ENCODE measurements at places on chromosomes 11 and 22.

DNA sequence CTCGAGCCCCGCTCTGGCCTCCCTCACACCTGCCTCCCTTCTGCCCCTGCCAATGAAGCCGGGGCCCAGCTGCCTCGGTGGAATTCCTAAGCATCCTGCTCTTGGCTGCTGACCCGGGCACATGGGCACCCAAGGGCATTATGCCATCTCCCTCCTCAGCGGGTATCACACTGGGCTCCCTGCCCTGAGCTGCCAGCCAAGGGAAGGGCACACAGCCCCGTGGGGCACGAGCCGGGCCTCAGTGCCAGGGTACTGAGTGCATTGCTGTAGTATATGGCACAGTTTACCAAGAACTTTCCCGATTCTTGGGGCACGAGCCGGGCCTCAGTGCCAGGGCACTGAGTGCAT lies 43.8 kb upstream of the JAM3 start:
- DNase-seq: no peak

DNA sequence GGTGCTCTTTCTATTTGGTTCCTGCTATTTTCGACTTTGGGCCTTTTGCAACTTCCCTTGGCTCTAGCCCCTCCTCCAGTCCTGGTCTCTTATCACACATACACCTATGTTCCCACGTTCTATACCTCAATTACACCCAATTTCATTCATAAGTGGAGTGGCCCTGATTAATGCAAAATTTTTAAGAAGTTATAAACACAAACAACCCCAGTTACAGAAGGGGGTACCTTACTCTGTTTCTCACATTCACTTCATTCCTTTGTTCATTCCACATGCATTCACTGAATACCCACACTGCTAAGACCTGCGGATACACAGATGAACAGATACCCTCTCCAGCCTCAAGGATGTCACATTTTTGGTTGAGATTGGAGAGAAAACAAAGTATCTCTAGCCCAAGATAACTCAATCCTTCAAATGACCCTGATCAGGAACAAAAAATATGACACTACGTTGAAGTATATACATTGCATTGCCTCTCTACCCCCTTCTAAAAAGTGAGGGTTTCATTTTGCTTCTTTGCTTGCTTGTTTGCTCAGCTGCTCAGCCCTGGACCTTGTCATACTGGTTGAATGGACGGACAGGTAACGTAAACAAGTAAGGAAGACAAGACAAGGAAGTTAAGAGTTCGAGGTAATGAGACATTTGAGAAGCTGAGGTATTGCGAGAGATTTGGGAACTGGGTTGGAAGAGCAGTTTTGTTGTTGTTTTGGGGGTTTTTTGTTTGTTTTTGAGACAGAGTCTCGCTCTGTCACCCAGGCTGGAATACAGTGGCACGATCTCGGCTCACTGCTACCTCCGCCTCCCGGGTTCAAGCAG lies 3.6 kb upstream of the VPS37C start:
- DNase-seq: no peak

DNA sequence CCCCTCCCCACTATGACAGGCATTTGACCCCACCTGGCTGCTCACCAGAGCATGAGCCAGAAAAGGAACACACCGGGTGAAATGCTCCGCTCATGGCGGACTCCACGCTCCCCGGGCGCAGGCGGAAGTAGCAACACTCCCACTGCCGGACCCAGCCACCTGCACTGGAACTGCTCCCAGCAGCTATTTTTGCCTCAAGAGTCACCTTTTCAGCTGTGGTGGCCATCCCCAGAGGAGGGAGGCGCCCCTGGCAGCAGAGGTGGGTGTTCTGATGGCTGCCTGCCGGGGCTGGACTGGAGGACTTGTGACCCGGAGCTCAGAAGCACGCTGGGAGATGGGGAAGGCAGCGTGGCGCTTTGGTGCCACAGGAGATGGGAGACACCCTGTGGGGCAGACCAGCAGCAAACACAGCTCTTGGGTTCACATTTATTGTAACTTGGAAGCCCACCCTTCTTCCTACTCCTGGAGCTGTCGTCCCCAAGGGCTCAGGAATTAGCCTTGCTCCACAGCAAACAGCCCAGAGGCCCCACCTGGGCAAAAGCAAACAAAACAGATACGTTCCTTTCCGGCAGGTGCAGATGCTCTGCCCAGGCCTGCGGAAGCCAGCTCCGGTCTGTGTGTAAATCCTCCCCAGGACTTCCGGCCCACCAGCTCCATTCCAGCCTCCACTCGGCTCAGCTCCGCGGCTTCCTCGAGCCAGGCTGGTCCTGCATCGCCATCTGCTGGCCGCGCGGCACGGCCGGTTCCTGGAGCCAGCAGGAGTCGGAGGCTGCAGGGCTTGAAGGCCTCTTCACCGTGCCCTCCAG lies 3.7 kb downstream of the RPS19BP1 start:
- peak; percentile 92 for DNase-seq

DNA sequence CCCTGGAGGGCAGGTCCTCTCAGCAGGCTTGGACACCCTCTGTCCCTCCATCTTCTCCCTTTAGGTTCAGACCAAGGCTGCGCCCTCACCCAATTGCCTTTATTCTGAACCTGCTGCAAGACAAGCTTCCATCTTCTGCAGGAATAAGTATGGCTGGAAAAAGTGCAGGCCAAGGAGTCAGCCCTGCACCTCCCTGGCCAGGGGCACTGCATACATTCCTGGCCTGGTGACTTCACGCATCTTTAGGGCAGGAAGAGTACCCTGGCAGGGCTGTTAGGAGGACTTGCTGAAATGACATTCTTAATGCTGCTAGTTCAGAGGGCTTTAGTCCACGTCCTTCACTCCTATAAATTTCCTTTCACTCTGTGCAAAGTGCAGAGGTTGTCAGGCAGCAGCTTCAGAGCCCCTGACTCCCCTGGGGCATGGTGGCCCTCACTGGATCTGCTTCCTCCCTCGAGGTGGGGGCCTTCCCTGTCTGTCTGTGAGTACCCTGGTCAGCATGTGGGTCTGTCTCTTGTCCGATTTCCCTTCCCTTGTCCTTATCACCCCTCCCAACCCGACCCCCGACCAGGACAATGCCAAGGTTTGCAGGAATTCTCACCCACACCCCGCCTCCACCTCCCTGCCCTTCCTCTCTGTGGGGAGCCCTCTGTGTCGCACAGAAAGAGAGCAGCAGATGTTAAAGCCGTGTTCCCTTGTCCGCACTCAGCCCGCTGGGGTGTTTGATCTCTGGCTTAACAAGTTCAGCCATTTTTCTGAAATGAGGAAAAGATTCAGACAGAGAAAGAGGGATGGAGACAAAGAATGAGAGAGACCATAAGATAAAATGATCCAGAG lies 124.5 kb upstream of the SYT13 start:
- no peak for DNase-seq

- no peak for DNase-seq
These were observed 82.1 kb upstream of the PPARA start for GRCh38 chr22:46068181-46068592.

DNA sequence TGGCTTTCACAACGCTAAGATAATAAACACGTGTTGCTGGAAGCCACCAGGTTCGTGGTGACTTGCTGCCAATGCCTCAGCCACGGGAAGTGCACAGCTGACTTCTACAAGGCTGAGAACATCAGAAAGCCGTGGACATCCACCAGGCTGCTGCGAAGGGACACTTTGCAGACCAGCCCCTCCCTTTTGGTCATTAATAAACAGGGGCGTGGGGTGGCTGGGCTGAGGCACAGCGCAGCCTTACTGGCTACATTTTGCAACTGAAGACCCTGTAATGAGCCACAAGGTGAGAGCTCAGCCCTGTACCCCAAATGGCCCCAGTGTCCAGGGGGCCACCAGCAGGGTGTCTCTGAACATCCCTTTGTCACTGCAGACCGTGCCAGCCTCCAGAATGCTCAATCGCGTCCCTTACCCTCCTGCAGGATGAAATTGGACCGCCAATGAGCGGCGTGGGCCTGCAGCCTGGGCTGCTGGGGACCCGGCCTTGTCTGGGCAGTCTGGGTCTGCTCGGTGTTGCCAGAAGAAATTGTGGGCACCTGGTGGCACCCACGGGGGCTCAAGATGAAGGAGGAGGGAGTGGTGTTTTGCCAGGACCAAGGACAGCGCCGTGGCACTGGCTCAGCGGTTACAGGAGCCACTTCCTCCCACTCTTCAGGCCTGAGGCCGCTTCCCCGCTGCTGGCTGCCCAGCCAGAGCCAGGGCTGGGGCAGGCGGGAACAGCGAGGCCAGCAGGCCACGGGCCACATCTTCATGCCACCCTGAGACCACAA lies 181.9 kb downstream of the CTTN start:
- no peak for DNase-seq

Data from activated T-cell treated with anti-CD3 and anti-CD28 coated beads, Interleukin-2, amount 50 U/mL, for 24 hours (primary cell).